Psoas muscle (tissue), 8 donors: ENCODE measurements at places on chromosomes 3 and 15.

- no peak for DNase-seq
Measured at GRCh38 chr3:140160553-140160952, 225.6 kb downstream of the CLSTN2 start.

GRCh38 chr3:176075491-176075890 lies 1121.8 kb downstream of the TBL1XR1 start:
- DNase-seq, result no peak

- peak; percentile 13 for DNase-seq
Measured at GRCh38 chr15:33500432-33501195, 189.8 kb downstream of the RYR3 start.

DNA sequence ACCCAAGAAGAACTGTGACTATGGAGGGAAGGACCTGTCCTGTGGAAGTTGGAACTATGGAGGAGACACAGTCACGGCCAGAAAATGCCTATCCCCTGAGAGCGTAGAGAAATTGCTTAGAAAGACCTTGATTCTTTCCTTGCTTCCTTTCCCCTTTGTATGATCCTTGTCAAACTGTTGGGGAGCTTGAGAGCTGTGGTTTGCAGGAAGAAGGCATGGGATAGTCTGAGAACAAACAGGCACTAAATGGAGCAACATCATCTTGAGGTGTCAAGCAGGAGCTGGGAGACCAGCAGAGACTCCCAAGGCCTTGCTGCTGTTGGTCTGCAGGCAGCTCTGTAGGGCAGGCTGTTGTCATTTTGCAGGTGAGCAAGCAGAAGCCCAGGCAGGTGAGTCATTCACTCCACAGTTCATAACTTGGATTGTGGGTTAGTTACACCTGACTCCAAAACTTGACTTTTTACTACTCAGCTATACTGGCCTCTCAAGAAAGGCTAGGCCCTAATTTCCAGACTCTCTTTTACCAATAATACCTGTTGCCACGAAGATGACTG lies 298.9 kb downstream of the LRTM1 start:
- DNase-seq, result no peak

DNA sequence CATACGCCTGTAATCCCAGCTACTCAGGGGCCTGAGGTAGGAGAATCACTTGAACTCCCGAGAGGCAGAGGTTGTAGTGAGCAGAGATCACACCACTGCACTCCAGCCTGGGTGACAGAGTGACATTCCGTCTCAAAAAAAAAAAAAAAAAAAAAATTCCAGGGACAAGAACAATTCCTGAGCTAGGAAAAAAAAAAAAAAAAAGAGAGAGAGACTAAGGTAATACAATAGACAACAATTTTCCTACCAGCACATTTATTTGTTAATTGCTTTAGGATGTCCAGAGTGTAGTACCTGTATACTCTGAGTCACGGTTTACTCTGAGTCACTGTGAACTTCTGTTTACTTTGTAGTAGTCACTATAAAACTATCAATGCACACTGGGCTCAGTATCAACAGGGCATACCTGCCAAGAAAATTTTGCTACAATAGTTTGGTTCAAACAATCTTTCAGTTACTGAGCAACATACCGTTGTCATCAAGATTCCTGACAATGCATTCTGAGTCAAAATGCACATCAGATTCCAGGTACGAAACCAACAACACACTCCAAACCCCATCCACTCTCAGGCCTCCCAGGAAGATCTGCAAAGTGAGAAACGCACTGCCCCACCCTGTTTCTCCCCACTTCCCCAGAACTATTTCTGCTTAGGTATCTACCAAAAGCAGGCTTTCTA lies 28.3 kb downstream of the IGF2BP2 start:
- no peak for DNase-seq

DNA sequence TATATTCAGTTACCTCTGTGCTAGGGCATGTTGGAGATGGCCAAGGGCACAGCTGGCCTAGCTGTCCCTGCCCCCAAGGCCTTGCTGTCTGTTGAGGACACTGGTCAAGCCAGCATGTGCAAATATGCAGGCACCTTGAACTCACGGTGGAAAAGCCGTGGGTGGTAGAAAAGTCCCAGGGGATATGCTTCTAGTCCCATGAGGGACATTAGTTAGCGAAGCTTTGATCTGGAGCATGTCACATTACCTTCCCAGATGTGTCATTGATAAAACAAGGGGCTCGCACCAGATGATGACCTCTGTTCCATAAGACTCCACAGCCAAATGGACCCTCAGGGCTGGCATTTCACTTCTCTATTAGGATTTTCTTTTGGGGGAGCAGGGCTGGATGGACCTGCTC lies 14.2 kb upstream of the TMEM158 start:
- no peak for DNase-seq

GRCh38 chr3:21170964-21171363 lies 580.0 kb downstream of the ZNF385D start:
- no peak for DNase-seq

DNA sequence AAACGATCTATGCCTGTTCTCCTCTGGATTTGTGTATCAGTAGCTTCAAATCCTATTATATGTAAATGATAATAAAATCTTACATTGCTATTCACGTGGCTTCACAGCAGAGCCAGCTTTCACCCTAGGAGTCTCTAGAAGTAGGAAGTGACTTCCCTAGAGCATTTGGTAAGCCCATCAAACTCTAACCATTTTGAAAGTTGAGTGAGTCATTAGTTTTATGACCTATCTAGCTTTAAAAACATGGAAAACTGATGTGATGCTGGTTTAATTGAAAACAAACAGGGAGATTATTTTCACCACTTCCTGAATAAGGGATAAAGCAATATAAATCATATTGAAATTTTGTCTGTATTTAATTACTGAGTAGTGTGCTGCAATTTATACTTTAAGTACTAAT lies 275.2 kb downstream of the EPHA6 start:
- no peak for DNase-seq

DNA sequence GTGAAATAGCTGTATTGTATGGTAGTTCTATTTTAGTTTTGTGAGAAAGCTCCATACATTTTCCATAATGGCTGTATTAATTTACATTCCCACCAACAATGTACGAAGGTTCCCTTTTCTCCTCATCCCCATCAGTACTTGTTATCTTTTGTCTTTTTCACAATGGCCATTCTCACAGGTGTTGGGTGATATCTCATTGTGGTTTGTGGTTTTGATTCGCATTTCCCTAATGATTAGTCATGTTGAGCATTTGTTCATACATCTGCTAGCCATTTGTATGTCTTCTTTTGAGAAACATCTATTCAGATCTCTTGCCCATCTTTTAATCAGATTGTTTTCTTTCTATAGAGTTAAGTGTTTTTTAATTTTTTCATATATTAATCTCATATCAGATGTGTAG lies 931.9 kb downstream of the IGSF11 start:
- no peak for DNase-seq

DNA sequence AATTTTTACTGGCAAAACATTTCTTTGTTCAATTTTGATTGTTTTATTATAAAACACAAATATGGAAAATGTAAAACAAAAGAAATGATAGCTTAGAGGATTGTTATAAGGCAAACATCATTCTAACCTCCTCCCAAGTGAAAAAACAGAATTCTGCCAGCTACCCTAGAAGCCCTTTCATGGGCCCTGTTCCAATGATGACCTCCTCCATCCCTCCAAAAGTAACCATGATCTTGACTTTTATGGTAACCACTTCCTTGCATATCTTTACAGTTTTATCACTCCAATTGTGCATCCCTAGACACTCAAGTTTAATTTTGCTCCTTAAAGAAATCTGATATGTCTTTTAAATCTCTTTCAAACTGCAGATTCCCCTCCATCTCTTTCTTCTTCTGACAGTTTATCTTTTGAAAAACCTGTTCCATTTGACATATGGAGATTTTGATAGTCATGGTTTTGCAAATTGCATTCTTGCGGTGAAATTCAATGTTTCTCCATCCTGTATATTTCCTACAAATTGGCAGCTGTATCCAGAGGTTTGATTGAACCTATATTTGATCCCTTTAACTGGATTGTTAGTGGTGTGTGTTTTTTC lies 27.0 kb upstream of the TNFAIP8L3 start:
- no peak for DNase-seq

- DNase-seq, result no peak
Measured at GRCh38 chr3:28139288-28139687, 102.1 kb upstream of the CMC1 start.

DNA sequence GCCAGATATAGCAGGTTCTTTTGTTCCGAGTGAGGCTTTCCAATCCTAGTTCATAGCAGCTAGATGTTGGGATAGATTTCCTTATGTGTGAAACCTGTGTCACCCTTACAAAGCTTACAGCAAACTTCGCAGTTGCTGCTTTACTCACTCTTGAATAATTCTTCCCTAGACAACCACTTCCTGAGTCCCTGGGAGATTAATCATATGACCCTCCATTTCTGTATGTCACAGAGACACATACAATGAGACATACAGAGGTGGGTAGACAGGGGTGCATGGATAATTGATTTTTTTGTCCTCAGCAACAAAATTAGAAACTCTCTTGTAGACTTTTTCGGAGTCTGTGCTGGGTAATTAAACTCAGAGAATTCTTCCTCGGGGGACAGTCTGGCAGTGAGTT lies 163.2 kb downstream of the NSUN3 start:
- no peak for DNase-seq

GRCh38 chr15:93819826-93820225 lies 411.5 kb upstream of the MCTP2 start:
- no peak for DNase-seq

- no peak for DNase-seq
Measured at GRCh38 chr3:110542552-110543150, 529.0 kb upstream of the NECTIN3 start.

DNA sequence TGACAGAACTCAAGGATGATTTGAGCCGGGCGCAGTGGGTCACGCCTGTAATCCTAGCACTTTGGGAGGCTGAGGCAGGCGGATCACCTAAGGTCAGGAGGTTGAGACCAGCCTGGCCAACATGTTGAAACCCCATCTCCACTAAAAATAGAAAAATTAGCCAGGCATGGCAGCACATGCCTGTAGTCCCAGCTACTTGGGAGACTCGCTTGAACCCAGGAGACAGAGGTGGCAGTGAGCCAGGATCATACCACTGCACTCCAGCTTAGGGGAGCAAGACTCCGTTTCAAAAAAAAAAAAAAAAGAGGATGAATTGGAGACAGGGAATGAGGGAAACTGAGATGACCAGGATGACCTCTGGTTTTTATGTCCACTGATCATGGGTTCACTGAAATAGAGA lies 60.4 kb upstream of the CDIN1 start:
- peak; percentile 53 for DNase-seq

- DNase-seq, result no peak
Measured at GRCh38 chr15:23052522-23052921, 13.2 kb upstream of the TUBGCP5 start.

GRCh38 chr3:195425849-195426248 lies 17.0 kb downstream of the ACAP2 start:
- DNase-seq, result no peak

DNA sequence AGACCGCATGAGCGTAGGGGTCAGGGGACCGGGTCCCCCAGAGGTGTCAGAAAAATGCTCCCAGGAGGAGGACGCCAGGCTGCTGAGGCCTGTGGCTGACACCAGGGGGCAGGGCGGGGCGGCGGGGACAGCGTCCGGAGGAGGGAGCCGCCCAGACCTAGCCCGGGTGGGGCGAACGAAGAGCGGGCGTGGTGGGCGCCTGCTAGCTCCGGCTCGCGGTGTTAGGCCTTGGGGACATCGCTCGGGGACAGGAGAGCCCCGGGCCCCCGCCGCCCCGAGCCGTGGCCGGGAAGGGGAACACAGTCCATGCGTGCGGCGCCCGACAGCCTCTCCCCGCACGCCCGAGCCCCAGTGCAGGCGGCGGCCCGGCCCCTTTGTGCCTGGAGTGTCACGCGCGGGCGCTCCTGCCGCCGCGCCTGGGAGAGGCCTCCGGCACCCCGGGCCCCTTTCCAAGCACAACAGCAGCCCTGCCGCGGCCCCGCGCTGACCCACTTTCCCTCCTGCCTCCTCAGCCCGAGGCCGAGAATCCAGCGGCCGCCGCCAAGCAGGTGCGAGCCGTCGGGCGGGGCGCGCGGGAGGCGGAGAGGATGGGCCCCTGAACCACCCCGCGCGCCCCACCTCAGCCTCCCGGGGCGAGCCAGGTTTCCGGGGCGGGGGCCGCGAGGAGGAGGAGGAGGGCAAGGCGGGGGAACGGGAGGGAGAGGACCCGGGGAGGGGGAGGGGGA lies 111.0 kb upstream of the KLF13 start:
- DNase-seq, result peak; percentile 93

DNA sequence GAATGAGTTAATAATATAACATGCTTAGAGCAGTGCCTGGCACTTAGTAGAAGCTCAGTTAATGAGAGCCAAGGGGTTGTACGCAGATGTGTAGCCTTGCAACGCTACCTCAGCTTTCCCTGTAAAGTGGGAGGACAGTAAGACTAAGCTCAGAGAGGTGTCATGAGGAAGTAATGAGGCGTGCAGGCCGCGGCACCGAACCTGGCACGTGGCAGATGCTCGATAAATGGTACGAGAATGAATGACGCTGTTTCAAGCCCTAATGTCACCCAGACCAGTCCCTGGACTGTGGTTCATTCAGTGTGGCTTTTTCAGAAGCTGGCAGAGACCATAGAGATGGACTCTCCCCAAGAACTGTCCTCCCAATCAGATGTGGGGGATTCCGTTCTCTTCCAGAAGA lies 21.2 kb downstream of the GRIP2 start:
- no peak for DNase-seq

DNA sequence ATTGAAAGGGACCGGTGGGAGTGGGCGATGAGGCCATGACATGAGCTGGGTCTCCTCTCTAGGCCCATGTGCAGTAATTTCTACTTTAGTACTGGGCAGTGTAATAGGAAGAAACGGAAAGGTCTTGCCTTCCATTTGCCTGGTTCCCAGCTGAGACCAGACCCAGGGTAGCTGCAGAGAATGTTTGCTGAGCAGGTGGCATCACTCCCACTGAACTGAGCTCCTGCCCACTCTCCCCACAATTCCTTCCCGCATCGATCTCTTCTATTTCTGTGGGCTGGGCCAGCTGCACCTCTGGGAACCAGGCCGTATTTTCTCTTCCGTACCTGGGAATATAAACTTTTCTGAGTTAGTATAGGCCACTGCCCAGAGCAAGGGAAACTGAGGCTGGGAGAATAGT lies 15.8 kb downstream of the ESYT3 start:
- no peak for DNase-seq

DNA sequence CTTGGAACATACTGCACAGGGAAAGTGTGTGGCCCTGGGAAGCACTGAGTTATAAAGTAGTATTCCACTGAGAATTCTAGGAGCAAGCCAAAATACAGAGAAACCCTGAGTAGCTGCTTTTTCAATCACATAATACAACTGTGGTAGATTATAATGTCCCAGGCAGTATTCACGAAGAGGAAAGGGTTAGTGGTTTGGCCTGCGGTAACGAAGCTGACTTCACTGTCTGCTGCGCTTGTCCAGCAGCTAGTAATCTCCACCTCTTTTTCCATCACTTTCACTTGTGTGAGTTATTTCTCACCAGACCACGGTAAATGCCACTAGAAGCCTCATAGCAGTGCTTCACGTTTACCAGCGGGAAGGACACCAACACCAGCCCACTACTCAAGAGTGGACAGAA lies 34.4 kb downstream of the RPL39L start:
- DNase-seq, result no peak

- no peak for DNase-seq
Measured at GRCh38 chr3:101848326-101848725, 988 bp upstream of the NFKBIZ start.
